ENCODE measurements at places on chromosomes 11 and 22.

DNA sequence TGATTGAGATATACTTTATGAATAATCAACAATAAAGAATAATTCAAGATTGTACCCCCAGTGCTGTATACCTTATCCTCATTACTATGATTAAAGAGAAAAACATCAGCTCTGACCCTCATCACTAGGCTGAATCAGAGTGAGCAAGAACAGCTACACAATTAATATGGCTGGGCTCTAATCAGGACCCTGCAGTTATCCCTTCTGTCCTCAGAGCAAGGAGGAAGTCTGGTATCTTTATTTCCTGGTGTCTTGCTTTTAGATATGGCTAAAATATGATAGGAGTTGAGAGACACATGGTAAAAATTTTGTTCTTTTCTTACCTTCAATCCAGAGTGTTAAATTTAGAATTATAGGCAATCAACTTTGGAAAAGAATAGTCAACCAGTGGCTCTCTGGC, 28.6 kb upstream of the GAB2 start:
- no peak for DNase-seq

- no peak for DNase-seq
Measured at GRCh38 chr11:75535071-75535470, 9.3 kb upstream of the GDPD5 start.

GRCh38 chr11:45485070-45485707, 180.2 kb downstream of the CHST1 start:
- peak; percentile 14 for DNase-seq

- no peak for DNase-seq
Measured at GRCh38 chr11:7079545-7080135, 9.2 kb upstream of the RBMXL2 start.

DNA sequence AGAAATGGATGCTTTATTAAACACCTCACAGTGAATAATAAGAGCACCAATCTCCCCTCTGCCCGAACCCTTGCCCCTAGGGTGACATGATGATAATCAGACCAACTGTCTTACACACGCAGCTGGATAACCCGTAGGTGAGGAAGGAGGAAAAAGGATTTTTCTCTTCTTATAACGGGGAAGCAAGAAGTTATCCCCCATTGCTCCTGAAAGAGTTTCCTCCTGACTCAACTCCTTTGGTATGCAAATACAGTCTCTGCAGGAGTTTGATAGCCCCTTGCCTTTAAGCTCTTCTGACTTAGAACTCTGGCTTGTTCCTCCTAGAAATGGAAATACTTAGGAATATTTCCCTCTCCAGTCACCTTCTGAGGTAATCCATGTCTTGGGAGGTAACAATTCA, 455.8 kb downstream of the TMEM135 start:
- DNase-seq: no peak

DNA sequence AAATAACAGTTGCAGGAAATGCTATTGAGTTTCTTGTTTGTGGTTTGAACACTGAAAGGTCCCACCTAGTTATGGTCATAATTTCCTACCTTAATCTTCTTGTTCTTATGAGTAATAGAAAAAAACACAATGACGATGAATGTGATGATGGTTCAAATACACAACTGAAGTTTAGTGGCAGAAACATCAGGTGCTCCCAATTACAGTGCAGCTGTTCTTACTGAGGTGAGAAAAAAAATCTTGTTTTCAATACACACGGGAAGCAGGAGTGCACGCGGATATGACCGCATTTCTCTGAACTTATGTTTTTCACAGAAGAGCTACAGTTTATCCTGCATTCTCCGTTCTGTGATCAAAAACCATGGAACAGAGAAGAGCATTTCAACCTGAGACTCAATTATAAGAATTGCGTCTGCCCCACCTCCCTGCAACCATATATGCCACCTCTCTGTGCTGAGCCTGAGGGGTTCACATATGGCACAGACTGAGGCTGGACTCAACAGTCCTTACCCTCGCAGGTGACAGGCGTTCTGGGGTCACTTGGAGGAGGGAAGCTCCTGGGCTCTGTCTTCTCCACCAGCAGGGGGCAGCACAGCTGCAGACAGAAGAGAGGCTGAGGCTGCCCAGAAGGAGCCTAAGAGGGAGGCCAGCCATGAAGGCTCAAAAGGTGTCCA, 99.7 kb upstream of the IGLL5 start:
- peak; percentile 19 for DNase-seq
